ENCODE measurements at places on chromosomes 12 and 14.

DNA sequence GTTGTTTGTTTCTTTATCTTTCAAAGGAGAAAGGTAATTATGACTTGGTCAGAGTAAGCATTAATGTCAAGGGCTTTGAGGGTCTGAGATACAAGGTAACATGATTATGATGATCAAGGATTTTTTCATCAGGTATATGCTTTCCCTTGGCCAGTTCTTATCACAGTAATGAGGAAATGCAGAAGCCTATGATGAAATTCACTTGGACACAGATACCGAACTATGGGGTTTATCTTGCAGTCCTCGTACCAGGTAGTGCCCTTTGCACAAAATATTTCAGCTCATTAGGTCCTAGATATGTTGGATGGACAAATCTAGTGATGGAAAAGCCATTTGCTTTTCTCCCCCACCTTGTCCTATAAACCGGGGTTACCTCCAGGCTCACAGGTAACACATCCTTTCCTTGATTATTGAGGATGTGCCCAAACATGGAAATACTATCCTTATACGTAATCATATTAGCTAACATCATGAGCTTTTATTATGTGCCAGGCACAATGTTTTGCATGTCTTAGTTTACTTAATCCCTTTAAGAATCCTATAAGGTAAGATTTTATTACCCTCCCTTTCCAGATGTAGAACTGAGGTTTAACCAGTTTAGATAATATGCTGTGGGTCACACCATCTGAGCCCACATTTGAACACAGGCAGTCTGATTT, 7.0 kb upstream of the RASSF3 start:
- DNase-seq, result no peak

DNA sequence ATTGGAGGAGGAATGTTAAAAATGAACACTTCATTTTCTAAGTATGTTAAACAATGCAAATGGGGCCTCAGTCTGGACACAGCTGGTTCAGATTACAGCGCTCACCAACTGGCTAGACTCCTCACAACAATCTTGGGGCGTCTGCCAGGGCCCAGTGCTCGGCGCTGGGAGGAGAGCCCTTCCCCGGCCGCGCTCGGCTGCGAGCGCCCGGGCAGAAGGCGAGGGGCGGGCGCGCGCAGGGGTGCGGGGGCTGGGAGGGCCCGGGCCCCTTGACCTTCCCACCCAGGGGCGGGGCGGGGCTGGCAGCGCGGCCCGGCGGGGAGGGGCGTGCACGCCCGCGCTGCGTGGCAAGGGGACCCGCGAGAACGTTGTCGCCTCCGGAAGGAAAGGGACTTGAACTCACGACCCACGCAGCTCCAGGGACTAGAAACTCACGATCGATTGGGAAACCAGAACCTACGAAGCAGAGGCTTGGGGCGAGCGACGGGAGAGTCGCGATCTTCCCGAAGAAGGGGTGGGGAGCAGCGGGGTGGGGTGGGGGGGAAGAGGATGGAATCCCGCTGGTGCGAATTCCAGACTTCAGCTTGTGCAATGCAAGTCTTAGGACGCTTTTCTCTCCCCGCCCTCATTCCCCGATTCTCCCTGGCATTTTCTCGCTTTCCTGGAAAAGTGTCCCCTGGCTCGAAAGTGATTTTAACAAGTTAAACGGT, at the start of gene FBLN5:
Gene FBLN5, minus strand, starts transcription at position 220 of the 710 bp plus-strand sequence. CDS start 465 bp downstream, outside the sequence.
- DNase-seq, result no peak

GRCh38 chr14:87805315-87805723, 187.7 kb downstream of the GALC start:
- DNase-seq, result peak; percentile 9

- no peak for DNase-seq
Measured at GRCh38 chr14:22551605-22551997, 37.4 kb downstream of the DAD1 start.

DNA sequence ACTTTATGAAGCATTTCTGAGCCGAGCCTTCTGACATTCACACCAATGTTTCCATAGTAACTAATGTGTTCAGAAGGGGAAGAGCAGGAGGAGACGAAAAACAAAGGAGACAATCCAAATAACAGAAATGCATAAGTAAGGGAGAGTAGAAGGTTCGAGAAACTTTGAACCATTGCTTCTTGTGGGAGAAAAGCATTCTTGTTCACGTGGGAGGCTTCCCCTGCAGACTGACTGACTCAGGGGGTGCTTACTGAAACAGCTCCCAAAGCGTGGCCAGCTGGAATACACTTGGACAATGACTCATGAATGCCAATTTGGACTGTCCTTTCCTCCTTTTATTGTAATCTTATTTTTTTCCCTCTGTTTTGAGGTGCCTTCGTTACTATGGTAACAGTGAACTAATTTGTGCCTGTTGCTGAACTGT, 73.9 kb downstream of the NEDD1 start:
- DNase-seq, result no peak

GRCh38 chr12:115870510-115870909, 407.0 kb downstream of the MED13L start:
- no peak for DNase-seq

- no peak for DNase-seq
Measured at GRCh38 chr12:95622879-95623278, 71.6 kb upstream of the USP44 start.

DNA sequence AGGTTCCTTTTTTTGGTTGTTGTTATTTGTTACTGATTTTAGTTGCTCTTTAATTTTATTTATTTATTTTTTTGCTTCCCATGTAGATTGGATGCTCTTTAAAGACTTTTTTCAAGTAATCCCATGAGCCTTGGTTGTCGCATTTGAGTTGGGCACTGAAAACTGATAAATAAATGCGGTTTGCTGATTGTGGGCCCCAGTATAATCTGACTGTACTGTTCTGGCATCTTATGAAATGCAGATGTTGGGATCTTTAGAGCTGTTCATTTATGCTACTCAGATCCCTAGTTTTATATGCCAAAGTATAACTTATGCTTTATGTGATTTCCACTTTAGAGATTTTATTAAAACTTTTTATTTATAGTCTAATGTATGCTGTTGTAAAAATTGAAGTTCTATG, 33.3 kb downstream of the WNK1 start:
- DNase-seq, result no peak

DNA sequence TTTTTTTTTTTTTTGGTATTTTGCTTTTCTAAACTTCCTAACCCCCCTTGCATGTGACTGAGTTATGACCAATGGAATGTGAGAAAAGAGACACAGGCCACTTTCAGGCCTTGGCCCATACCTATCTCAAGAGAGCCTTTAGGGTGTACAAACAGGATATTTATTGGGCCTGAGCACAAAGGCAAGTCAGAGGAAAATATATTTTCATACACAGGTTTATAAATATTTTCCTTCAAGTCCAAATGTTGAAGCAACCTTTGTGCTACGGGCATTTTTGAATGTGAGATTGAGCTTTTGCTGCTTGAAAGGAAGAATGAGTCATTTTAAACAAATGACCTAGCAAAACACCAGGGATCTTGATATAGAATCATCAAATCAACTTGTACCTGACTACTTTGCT, 228.6 kb upstream of the E2F7 start:
- no peak for DNase-seq

GRCh38 chr14:75260025-75260763, 18.4 kb upstream of the FOS start:
- no peak for DNase-seq

GRCh38 chr14:22065347-22065746, 391.7 kb upstream of the OR4E1 start:
- DNase-seq, result no peak

- no peak for DNase-seq
Measured at GRCh38 chr12:10771132-10771733, 31.2 kb downstream of the TAS2R7 start.

- DNase-seq, result no peak
Measured at GRCh38 chr12:40688085-40688725, 4.0 kb upstream of the CNTN1 start.

DNA sequence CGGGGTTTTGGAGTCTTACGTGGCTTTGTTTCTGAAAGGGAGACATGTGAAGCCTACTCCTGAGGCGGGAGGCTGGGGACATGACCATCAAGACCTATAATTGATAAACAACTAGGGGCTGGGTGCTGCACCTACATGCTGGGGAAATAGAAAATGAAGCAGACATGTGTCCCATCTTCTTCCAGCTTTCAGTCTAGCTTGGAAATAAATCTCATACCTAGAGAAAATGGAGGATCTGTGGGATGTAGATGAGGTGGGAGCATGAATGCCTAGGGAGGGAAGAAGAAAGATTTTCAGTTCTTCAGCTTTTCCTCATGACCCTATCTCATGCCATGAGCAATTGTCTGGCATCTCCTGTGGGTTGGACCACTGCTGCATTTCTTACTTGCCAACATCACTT, 22.1 kb downstream of the EMP1 start:
- DNase-seq, result no peak

GRCh38 chr12:59186451-59186850, 266.1 kb upstream of the LRIG3 start:
- DNase-seq, result no peak

GRCh38 chr12:83389237-83389996, 702.7 kb downstream of the TMTC2 start:
- DNase-seq, result no peak

DNA sequence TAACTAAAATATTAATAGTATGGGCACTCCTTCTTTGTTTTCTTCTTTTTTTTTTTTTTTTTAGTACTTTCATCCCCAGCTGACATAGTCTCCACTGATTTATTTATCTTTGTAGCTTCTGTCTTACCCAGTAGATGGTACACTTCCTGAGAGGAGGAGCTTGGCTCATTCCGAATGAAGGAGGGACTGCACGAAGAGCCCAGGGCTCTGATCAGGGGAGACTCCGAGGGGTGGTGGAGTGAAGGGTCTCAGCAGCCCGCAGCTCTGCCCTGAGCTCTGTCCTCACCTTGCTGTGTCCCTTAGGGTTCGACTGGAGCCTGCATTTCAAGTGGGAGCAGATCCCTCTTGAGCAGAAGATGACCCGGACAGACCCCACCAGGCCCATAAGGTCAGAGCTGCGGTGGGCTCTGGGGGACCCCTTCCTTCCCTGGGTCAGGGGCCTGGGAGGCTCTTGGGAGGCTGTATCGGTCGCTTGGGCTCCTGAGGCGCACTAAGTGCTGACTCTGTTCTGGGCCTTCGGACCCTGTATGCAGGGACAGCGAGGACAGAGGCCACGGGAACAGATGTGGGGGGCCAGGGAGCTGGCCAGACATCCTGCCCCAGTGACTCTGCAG, 65.2 kb downstream of the ERH start:
- DNase-seq, result no peak

GRCh38 chr12:25997201-25997963, 38.9 kb downstream of the RASSF8 start:
- DNase-seq, result no peak

DNA sequence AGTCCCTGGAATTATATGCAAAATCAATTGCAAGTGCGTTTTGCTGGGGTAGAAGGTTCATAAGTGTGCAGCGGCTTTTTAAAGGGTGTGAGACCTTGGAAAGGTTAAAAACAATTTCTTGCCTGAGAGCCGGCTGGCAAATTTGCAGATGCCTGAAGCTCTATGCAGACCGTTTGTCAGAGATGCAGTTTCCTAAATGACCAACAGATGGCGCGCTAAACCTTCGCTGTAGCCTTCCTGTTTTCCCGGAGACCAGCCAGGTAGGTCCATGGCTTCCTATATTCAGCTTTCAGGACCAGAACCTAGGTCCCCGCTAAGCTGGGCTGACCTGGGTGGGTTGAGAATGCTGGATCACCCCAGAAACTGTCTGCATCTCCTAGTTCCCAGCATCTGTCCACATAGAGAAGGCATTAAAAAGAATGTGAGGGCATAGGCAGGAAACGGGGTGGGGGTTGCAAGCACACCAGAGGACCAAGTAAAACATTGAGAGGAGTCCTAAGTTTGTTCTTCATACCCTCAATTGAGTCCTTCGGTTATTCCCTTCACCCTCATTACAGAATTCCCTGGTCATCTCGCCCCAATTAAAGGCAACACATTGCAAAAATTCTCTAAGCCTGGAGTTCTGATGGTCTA, 5.7 kb upstream of the NOS1 start:
- DNase-seq, result peak; percentile 50

DNA sequence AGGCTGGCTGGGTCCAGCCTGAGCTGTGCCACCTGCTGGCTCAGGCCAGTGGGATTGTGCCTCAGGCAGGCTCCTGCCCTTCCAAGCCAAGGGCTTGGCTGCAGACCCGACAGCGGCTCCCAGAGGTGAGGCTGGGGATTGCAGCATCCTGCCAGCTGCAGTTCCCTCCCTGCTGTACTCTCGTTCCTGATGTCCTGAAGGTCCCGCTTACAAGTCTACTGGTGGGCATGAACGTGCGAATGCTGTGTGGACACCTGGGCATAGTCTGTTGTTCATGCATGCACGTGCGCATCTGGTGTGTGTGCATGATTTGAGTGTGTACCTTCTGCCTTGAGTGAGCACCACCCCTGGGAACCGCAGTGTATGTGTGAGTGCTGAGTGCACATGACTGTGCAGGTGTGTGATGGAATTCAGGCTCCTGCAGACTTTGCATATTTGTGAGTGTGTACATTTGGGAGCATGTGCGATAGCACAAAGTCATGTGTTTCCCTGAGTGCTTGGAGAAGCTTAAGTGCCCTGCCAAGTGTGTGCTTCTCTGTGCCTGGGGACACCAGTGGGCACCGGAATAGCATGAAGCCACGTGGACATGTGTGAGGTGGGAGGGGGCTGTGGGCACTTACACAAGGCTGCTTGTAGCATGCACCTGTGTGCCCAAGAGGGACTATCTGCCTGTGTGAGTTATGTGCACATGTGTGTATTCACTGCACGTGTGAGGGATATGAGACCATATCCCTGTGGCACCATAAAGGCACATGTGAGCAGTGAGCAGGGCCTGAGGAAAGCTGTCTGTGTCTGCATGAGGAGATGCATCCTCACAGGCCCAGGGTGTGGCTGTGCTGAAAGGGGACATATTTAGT, 19.3 kb upstream of the KRT7 start:
- peak; percentile 62 for DNase-seq

- DNase-seq, result no peak
Measured at GRCh38 chr12:16229676-16230075, 47.8 kb downstream of the SLC15A5 start.

GRCh38 chr12:103851127-103851526, 10.1 kb upstream of the NT5DC3 start:
- no peak for DNase-seq

DNA sequence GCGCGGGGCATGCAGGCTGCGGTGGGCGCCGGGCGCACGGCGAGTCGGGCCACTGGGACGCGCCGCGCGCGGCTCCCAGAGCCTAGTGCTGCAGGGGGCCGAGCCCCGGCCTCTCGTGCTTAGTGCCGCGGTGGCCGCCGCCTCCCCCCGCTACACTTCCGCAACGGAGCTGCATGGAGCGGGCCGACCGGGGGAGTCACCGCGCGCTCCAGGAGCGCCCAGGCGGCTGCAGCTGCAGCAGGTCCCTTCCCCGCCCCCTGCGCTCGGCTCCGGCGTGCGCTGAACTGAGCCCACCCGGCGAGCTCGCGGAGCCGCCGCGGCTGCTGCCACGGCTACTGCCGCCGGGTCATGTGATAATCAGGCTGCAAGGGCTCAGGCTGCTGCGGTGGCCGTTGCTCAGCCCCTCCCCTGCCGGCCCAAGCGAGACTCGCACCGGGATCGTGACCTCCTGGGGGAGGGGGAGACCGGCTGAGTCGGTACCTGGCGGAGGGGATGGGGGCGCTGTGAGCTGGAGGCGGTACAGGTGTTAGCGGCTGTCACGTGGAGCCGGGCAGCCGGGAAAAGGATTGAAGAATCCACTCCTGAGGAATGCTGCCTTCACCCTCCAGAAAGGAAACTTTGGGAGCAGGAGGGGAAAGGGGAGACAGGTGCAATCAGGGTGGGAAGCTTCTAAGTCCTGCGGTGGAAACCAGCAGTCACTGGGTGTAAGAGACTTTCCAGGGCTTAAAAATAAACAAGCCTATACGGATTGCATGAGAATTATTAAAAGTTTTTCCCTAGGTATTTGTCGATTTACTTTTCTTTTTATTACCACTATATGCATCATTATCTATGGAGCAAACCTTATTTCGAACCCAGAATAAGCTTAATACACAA, at the start of gene PPM1H:
Gene PPM1H, minus strand, starts transcription at position 352 of the 876 bp plus-strand sequence. CDS start 414 bp downstream, outside the sequence.
- DNase-seq, result peak; percentile 51
